ENCODE measurements at places on chromosomes 2 and 18.

DNA sequence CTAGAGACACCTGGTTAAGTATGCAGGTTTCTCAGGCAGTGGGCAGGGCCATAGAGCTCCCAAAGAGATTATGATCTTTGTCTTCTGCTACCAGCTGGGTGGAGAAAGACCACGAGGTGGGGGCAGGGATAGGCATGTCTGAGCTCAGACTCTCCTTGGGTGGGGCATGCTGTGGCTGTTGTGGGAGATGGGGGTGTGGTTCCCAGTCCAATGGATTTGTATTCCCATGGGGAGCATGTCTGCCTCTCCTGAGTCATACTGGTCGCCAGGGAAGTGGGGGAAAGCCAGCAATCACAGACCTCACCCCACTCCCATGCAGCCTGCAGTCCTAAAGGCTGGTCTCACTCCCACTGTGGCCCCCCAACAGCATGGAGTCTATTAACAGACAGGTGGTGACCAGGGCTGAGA, 31.4 kb upstream of the RHOB start:
- peak; percentile 38 for DNase-seq

- DNase-seq: peak; percentile 45
Measured at GRCh38 chr2:237629739-237630138, 2.4 kb downstream of the LRRFIP1 start.

- no peak for DNase-seq
Measured at GRCh38 chr2:157848213-157848612, 27.9 kb downstream of the ACVR1 start.

DNA sequence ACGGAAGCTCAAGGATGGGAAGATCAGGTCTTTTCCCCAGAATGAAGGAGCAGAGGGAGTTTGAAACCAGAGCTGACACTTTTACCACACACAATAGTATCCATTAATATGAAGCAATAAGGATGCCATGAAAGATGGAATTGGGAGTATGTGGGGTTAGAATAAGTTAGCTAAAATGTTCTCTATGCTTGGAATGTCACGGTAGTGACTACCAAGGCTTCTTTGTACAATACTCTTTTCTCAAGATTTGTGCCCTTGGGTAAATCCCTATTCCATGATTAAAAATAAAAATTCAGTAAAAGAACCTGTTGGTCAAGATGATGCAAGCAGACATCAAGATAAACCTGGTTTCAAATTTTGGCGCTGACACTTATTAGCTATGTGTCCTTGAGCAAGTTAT, 75.0 kb downstream of the NRXN1 start:
- no peak for DNase-seq

DNA sequence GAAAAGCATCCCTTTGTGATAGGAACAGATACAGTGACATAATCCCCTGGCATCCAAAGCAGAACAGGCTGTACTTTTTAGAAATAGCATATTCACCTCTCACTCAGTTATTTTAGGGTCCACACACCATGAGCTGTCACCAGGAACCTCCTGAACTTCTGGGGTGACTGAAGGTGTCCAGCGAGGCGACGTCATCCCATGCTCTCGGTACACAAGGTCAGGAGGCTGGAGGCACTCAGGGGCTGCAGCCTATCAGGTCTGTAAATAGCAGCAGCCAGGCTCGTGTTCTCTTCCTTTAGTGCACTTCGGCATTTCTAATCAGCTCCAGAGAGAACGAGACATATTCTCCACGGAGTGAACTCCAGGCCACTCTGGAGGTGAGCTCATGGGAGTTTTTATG, 98.3 kb downstream of the GATA6 start:
- DNase-seq: no peak

DNA sequence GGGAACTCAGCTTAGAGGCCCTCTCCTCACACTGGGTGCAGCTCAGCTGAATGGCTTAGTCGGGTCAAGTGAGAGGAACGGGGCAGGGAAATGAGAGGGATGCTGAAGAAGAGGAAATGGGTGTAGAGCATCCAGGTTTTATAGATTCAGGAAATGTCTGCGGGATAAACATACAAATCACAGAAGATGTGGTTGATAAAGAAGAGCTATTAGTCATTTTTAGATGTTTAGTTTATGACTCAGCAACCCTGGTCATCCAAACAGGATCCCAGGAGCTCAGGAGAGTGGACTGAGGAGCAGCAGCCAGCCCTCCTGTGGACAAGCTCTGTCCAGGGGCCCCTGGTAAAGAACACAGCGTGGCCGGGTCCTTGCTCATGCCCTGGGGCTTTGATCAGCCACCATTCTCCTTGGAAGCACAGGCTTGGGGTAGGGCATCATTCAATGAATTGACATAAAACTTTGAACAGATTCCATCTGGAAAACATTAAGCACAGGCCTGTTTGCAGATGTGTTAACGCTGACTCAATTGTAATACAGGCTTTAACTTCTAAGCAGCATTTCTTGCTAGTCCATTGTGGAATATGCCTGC, 83.0 kb downstream of the NPAS2 start:
- DNase-seq: peak; percentile 98

GRCh38 chr2:96884299-96885094, 14.6 kb upstream of the SEMA4C start:
- no peak for DNase-seq

DNA sequence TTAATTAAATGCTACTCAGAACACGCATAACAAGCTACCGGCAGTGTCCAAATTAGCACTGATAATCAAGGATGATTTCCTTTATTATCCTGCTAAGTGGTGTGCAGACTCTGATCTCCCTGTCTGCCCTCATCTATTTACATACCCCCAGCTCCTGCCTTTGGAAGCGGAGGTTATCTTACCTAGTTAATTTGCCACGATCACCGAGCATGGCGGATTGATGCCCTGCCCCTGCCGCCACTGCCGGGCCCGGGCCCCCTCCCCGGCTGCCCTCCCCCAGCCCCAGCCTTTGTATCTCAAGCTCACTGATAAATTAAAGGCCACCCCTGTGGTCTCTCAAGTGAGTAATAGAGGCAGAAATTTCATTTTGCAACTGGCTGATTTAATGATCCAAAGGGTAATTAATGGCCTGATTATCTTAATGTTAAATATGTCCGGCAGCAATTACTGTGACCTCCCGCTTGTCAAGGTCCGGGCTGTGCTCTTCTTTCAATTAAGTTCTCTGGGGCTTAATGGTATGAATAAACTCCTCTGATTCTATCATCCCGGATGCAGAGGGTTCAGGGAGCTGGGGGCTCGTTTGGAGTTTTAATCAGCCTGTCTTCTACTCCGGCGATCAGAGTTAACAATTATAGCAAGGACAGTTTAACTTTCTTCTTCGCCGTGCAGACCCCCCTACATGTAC, 113.4 kb downstream of the GBX2 start:
- no peak for DNase-seq

- DNase-seq: no peak
Measured at GRCh38 chr2:199716807-199717586, 134.0 kb downstream of the FTCDNL1 start.

DNA sequence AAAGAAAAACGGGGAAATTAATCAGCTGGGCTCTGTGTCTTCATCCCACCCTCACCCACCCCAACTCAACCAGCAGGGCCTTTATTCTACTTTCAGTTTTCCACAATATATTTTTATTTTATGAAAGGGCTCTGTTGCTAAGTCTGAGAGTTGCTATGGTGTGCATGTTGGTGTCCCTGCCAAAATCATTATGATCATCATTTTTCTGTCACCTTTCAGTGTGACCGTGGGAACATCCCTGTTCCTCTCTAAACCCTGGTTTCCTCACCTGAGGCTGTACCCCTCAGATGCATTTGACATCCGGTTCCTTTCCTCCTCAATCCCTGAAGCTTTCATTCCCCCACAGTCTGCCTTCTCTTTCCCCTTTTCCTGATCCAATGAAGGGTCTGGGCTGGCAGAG, 180.5 kb downstream of the ZFP36L2 start:
- no peak for DNase-seq

All from fibroblast of upper back skin (primary cell).